GM13977 (cell line): ENCODE measurements at places on chromosomes 7 and 10.

DNA sequence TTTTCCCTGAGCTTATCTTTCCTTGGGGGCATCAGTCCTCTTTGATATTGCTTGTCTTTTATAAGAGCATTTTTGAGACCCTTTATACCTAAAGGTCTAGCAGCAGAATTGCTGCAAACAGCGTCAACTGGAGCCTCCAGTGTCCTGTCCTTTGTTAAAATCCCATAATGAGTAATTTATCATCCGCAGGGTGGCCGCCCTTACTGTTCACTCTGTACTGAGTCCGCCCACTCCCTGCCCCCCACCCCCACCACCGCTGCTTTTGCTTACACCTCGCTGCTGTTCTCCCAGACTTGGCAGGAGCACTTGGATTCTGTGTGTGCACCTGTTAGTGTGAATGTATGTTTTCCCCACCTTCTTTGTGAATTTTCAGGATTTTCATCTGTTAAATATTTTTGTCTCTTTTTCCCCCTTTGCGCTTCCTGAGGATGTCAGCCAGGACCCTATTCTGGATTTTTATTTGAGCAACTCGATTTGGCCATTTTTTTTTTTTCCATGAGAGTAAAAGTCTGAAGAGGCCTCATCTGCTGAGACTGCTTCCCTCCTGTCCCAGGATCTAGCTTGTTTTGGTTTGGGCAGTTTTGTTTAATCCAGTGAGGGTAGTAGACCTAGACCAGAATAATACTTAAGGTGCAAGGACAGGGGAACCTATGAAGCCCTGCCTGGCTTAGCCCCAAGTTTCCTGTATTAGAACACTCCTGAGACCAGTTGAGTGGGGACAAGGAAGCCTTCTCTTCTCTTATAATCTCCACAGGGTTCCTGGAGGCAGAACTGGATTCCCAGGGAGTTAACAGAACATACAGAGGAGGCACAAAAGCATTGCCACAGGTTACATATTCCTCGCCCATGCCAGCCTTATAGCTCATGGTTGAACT lies 8.2 kb downstream of the AGFG2 start:
- DNase-seq, result no peak

- no peak for DNase-seq
These were observed 39.5 kb downstream of the CACNA2D1 start for GRCh38 chr7:82404094-82404493.

DNA sequence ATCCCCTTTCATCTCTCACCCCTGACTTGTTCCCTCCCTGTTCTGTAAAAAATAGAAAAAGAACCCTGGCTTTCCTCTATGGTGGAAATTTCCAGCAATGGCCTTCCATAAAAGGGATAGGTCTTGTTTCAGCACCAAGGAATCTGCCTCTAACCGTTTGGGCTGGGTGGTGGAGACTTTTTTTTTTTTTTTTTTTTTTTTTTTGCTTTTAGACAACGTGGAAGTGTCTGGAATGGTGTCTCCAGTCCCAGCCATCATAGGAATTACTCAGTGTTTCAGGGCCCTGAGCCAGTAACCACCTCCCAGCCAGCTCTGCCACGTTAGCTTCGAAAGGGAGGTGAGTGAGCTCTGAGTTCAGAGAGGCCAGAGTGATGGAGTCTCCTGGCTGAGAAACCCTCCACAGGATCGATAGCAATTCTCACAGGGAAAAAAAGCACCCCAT lies 97.3 kb upstream of the COL1A2 start:
- DNase-seq, result no peak

GRCh38 chr10:30431435-30431911 lies 2.5 kb upstream of the MAP3K8 start:
- no peak for DNase-seq

DNA sequence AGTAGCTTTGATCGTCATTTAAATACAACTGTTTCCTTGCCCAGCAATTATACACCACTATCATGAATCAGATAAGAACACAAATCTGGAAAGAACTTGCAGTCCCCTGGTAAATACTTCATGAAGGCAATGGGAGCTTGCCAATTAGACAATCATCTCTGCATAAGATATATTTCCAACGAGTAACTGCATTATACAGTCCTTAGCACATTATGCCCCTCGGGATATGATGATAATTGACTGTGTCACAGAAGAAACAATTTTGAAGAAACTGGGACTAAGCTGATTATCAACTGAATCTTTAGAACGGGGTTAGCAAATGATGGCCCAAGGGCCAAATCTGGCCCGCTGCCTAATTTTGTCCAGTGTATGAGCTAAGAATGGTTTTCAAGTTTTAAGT lies 155.7 kb downstream of the TRIL start:
- DNase-seq, result no peak

DNA sequence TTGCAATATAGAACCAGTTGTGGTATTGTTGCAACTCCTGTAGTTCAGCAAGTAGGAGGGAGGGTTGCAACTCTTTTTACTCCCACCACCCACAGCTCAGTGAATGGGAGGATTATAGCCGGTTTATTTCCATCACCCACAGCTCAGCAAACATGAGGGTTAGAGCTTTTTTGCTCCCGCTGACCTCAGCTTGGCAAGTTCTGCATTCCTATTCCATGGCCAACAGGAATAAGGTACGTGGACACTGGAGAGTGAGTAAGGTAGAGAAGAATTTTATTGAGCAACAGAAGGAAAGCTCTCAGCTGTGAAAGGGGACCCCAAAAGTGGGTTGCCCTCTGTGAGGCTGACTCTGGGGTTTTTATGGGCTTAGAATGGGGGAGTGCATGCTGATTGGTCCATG lies 167.1 kb upstream of the SMIM30 start:
- no peak for DNase-seq

GRCh38 chr7:1919539-1920265 lies 249.6 kb downstream of the ELFN1 start:
- no peak for DNase-seq

DNA sequence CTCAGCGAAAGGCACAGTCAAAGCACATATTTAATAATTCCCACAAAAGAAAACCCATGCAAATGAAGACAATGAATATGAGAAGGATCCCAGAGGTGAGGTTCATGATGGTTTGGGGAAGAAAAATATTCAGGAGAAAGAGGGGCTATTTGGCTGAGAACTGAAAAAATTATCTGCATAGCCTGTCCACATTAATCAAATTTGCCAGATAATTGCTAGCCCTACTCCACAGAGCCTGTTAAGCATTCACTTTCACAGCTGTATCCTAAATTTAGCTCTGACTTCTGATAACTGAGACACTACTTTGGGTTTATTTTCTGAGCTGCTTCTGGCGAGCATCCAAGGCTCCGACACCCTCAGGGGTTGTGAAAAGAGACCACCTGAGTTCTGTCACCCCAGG lies 176.2 kb downstream of the HERPUD2 start:
- no peak for DNase-seq

GRCh38 chr10:91582153-91582554 lies 50.7 kb downstream of the PPP1R3C start:
- no peak for DNase-seq

DNA sequence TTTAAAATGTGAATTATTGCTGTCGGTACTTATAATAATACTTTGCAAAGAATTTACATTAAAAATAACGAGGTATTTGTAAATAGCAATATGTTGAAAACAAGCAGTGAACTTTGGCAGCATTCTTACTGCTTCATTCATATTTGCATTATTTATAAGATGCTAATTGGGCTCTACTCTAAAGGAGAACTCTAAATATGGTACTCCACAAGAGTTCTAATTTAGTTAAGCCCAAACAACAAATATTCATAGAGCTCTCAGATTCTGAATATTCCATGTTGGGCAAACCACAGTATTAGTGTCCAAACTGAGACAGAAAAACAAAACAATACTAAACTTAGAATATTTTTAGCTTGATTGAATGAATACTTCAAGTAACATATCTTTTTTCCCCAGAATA lies 904.4 kb upstream of the LRRTM3 start:
- no peak for DNase-seq

DNA sequence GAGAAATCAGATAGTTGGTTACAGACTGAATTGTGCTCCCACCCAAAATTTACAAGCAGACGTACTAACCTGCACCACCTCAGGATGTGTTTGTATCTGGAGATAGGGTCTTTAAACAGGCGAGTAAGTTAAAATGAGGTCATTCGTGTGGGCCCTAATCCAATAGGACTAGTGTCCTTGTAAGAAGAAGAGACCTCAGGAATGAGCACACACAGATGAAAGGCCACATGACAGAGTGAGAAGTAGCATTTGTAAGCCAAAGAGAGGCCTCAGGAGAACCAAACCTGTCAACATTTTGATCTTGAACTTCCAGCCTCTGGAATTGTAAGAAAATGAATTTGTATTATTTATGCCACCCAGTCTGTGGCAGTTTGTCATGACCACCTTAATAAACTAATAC lies 149.5 kb upstream of the VWC2 start:
- DNase-seq, result no peak

- DNase-seq, result no peak
These were observed 18.8 kb downstream of the CELF2 start for GRCh38 chr10:11036424-11037011.

DNA sequence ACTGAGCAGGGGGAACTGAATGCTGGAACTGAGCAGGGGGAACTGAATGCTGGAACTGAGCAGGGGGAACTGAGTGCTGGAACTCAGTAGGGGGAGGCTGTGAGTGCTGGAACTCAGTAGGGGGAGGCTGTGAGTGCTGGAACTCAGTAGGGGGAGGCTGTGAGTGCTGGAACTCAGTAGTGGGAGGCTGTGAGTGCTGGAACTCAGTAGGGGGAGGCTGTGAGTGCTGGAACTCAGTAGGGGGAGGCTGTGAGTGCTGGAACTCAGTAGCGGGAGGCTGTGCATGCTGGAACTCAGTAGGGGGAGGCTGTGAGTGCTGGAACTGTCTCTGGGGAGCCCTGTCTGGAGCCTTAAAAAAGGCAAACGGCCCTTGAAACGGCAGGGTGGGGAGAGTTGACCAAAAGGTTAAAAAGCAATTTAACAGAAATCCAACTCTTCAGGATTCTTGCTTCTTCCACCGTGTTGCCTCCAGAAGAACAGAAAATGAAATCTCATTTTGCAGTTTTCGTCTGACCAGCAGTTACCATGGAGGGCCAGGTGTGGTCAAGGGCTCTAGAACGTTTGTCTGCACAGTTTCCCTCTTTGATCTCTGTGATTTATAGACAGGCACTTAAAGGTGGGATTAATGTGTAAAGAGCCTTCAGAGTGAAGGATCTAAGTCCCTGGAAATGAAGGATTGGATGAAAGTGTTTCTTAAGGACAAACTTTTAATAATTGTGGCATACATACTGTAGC lies 19.1 kb downstream of the DOCK1 start:
- DNase-seq, result no peak

GRCh38 chr10:120953897-120954296 lies 102.7 kb downstream of the WDR11 start:
- no peak for DNase-seq

GRCh38 chr10:15144788-15145187 lies 23.7 kb downstream of the NMT2 start:
- DNase-seq, result no peak
